Stimulated activated CD8-positive, alpha-beta memory T cell treated with anti-CD3 and anti-CD28 coated beads, Interleukin-15, amount 100 ng/mL, for 48 hours (primary cell): ENCODE measurements at places on chromosomes 7 and 10.
A peak's percentile ranks its signal among the peaks of the same experiment; 100 is the strongest.

DNA sequence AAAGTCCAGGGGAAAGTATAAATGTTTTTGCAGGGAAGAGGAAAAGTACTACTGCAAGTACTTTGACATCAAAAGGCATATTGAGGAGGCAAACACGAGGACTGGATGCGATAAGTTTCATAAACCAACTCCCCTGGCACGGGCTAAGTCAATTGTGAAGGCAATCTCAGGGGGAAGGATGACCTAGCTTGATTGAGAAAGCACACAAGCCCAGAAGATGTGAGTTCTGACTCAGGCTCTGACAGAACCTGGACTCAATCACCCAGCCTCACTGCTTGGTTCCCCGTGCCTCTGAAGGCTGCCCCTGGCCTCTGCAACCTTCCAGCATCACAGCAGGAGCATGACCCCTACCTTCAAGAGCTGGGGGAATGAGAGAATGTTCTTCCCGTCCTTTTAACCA is 93.2 kb upstream of the ZNF438 start:
- DNase-seq = no peak

- no peak for DNase-seq
Measured at GRCh38 chr10:120586471-120586872, 129.4 kb downstream of the PLPP4 start.

- no peak for DNase-seq
Measured at GRCh38 chr7:114341648-114342047, 73.0 kb upstream of the FOXP2 start.

DNA sequence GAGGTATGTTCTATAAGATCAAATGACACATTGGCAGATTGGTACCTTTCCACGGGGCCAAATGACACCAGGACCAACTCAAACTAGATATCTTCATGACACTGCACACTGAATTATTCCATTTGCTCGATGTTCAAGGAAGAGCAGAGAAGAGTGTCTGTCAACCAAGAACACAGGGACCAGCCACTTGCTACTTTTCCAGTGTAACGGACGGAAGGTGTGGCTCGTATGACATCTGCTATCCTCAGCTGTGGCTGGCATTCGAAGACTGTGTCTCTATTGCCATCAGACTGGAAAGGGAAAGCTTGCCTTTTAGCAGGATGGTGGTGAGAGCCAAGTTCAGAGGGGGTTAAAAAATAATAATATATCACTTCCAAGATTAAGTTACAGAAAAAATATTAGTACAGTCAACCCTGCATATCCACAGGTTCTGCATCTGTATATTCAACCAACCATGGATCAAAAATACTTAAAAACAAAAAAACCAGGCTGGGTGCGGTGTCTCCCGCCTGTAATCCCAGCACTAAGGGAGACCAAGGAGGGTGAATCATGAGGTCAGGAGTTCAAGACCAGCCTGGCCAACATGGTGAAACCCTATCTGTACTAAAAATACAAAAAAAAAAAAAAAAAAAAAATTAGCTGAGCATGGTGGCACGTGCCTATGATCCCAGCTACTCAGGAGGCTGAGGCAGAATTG is 237.1 kb downstream of the PRPF18 start:
- no peak for DNase-seq

DNA sequence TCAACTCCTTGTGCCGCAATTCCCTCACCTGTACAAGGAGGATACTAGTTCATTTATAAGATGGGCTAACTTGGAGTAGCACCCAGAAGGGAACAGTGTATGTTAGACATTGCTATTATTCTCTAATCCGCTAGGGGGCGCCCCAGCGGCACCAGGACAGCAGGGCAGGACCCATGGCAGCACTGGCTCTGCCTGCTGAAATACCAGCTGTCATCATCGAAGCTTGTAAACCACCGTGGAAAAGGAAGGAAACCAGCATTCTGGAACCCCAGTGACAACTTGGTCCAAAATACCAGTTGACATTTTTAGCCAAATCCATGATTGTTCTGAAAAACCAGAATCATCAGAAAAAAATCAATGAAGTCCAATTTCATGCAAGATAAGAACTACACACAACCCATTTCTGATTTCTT is 134.4 kb downstream of the ITGA8 start:
- DNase-seq = peak; percentile 21

DNA sequence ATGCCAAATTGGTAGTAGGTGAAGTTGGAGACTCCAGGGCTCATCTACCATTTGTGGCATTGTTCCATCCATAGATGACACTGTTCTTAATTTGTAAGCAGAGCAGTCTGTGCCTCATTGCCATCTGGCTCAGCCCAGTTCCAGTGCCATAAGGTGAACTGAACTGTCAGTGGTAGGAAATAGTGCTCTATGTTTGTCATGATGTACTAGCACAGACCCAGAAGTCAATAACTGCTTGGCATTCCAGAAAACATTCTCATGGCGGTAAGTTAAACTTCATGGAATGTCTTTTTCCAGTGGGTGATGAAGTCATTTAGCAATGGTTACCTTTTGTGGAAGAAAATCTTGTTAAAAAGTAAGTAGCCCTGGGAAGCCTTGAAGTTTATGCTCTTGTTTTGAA is 302.7 kb downstream of the SUGCT start:
- no peak for DNase-seq

GRCh38 chr10:127218658-127219057 is 22.3 kb upstream of the INSYN2A start:
- DNase-seq = no peak

DNA sequence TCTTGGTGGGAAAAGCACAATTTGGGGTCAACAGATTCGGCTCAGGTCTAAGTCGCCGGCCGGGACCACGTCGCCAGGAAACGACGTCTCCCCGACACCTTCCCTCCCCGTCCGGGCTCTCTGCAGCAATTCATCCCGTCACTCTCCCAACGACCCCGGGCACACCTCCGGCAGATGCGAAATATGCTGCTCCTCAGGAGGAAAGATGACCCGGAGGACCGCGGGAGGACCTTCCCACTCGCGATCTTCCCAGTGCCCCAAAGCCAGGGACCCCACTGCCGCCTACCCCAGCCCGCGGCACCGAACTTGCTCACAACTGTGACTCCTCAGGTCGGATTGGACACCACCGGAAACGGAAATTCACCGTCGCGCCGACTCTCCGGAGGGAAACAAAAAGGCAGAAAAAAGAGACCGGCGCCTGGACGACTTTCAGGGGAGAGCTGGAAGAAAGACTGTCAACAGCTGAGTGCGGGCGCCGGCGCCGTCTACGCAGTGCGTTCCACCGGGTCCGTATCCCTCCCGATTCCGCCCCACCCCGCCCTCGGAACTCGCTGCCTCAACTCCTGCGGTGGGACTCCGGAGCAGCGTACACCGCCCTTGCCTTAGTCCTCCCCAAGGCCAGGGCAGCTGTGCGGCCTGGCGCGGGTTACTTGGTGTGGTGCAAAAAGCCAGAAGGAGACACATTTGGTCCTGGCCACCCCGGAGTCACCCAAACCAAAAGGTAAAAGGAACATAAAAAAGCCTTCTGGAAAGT is 13.8 kb upstream of the SEC24C start:
- peak; percentile 85 for DNase-seq

DNA sequence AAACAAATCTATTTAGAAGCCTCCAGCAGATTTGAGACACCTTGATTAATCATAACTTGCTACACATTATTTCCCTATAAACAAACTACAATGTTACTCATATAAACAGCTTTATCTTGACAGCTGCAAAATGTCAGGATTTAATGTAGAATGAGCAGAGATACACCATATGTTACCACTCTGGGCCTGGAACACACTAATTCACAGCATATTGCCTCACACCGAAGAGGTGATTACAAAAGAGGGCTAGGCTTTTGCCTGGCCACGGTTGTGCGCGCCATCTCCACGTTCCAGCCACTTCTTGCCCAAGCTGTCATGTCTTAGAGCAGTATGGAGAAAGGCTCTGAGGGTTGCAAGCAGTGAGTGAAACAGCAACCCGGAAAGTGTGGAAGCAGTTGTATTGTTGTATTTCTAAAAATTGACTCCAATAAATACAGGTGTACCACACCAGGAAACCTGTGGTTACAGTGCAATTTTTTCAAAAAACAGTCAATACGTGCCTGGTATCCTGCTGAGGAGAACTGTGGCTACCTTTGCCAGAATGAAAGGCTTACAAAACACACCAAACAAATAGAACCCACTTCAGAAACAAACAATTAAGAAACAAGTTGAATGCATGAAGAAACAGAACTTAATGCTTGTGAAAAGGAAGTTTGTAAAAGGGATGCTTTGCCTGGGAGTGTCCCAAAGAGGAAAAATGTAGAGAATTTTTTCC is 498.1 kb downstream of the PLXNA4 start:
- no peak for DNase-seq

DNA sequence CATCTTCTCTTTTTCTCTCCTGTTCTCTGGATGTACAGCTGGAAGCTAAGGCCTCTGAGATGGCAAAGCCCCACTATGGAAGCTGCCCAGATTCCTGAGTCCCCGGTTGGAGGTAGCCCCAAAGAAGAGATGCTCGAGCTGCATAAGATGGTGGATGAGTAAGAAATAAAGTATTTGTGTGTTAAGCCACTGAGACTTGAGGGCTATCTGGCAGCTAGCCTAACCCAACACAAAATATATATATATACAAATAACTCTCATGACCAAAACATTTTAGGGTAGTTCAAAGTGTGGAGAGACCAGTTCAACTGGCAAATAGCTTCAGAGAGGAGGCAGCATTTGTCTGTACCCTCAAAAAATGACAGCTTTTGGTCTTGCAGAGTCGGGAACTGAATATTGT is 72.4 kb upstream of the PDE1C start:
- no peak for DNase-seq

- no peak for DNase-seq
Measured at GRCh38 chr7:17706275-17706674, 234.0 kb downstream of the SNX13 start.

GRCh38 chr10:96491303-96491702 is 22.4 kb downstream of the TLL2 start:
- DNase-seq = no peak

- no peak for DNase-seq
Measured at GRCh38 chr7:139255290-139255689, 24.3 kb downstream of the UBN2 start.

DNA sequence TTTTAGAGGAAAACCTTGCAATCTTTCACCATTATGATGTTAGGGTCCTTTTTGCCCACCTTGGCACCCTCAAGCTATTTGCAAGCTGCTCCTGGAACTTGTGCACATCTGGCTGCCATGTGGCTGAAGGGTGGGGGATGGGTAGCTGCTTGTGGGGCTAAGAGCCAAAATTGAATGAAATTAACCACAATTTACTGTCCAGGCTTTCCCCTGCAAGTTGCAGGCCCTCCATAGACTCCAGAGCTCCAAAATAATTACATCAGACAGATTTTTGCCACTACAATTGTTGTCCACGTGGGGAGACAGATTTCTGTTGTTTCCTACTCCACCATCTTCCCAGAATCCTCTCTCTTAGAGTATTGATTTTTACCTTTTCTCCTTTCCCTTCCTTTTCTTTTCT is 19.1 kb downstream of the PI4K2A start:
- DNase-seq = no peak
